ENCODE measurements at places on chromosomes 2 and 18.

GRCh38 chr18:9380101-9380500, 45.5 kb downstream of the TWSG1 start:
- no peak for DNase-seq

GRCh38 chr2:217812170-217812569, 190.6 kb downstream of the TNS1 start:
- DNase-seq = no peak

GRCh38 chr2:62205554-62205953, 9.6 kb downstream of the B3GNT2 start:
- no peak for DNase-seq

- peak; percentile 33 for DNase-seq
Observed at GRCh38 chr2:72841462-72842125, 15.8 kb upstream of the EXOC6B start.

DNA sequence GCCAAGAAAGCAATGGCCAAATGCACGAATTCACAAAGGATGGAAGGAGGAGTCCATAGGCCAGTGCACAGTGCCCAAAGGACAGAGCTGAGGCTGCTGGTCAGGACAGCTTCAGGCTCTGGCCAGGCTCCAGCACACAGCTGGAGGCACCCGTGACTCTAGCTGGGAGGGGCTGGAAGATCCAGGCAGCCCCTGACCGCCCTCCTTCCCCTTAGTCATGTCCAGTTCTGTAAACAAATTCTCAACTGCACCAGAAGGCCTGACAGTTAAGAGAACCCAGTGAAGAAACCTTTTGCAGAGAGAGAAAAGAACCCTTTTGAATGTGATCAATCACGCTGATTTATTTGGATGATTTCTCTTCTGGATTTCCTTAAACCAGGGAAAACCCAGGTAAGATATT, 7.7 kb upstream of the YWHAQ start:
- DNase-seq = peak; percentile 70

Measured in suppressor macrophage (primary cell).